B cell (primary cell): ENCODE measurements at places on chromosomes 4 and X. TPM values are rescaled to one million over a fixed set of nuclear protein-coding genes. Genes with fewer than 3 reads are reported as not detected.

GDI1 gene
- 311 and 436 TPM in 2 replicates for polyA plus RNA-seq

CT45A10 gene
- polyA plus RNA-seq: not detected in 2 replicates

TNIP3 gene
- not detected in 2 replicates for polyA plus RNA-seq

UXT gene
- 169 and 238 TPM in 2 replicates for polyA plus RNA-seq

ARX gene
- not detected in 2 replicates for polyA plus RNA-seq

TEX13B gene
- not detected in 2 replicates for polyA plus RNA-seq

GLRA2 gene
- not detected in 2 replicates for polyA plus RNA-seq

LONRF3 gene
- 0.07 and 0.13 TPM in 2 replicates for polyA plus RNA-seq

GSX2 gene
- 0.34 TPM in 1 of 2 replicates, not detected in the other for polyA plus RNA-seq

GYG2 gene
- polyA plus RNA-seq: not detected in 2 replicates

IL13RA1 gene
- polyA plus RNA-seq: 7.2 and 9.2 TPM in 2 replicates
